Muscle of leg (tissue), 16 donors: ENCODE measurements at places on chromosomes 5 and 9.

- H3K4me3 ChIP-seq: no peak overlapping the region
- peaks cover 26% of the 10 kb centered on the region for H3K4me1 ChIP-seq
- no peaks in the 10 kb centered on the region for H3K27me3 ChIP-seq
Observed at GRCh38 chr9:107684224-107684623, 194.7 kb upstream of the KLF4 start.

DNA sequence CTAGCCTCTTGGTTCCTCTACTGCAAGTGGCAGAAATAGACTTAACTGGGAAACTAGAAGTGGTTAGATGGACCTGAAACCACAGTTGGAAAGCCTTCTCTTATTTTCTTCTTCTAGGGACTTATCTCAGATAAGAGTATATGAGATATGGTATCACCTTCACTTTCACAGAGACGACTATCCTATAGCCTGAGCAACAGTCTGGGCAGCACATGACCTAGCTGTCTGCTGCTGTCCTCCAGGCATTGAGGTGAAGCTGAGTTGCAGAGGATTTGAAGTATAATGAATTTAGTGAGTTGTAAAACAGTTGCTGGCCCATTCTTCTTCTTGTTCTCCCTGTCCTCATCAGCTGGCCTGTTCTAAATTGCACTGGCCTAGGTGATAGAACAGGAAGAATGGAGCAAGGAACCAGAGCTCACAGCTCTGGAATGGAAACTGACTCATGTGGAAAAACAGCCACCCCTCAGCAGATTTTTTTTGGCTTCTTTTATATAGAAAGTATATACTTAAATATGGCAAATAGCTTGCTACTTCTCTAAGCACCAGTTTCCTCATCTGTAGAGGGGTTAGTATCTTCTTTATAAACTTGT is 27.8 kb downstream of the RECK start:
- peaks cover 11% of the 10 kb centered on the region for H3K36me3 ChIP-seq
- H3K27me3 ChIP-seq: no peaks in the 10 kb centered on the region
- H3K4me1 ChIP-seq: no peaks in the 10 kb centered on the region

GRCh38 chr9:134943836-134944235 is 26.1 kb upstream of the FCN1 start:
- no peak for DNase-seq
- H3K27me3 ChIP-seq: peaks cover 24% of the 10 kb centered on the region
- no peaks in the 10 kb centered on the region for H3K36me3 ChIP-seq
- H3K4me1 ChIP-seq: peaks cover 26% of the 10 kb centered on the region
- no peak overlapping the region for H3K27ac ChIP-seq
- H3K4me3 ChIP-seq: no peak overlapping the region

DNA sequence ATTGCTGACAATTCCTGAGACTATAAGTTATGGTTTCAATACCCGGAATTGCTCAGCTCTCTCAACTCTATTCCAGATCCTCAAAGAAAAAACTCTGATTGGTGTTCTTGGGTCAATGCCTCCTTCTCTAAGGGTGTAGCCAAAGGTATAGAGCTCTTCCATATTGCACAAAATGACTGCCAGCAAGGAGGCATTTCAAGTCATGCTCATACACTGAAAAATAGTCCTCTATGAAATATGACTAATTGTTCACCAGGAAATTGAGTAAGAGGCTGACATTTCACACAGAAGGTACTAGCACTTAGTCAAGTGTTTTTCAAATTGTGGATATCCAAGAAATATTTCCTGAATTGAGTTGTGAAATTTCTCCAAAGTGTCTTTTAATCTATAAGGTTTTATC is 111.1 kb upstream of the KLF9 start:
- no peaks in the 10 kb centered on the region for H3K36me3 ChIP-seq
- peaks cover under 1% of the 10 kb centered on the region for H3K4me1 ChIP-seq
- H3K27me3 ChIP-seq: no peaks in the 10 kb centered on the region
- DNase-seq: no peak

- H3K27ac ChIP-seq: no peak overlapping the region
- H3K4me1 ChIP-seq: peaks cover 16% of the 10 kb centered on the region
- no peak for DNase-seq
Observed at GRCh38 chr9:86604741-86605140, 250.5 kb upstream of the TUT7 start.

- peaks cover 26% of the 10 kb centered on the region for H3K4me1 ChIP-seq
- H3K4me3 ChIP-seq: no peak overlapping the region
- no peaks in the 10 kb centered on the region for H3K36me3 ChIP-seq
- H3K27ac ChIP-seq: no peak overlapping the region
- H3K27me3 ChIP-seq: peaks cover 6% of the 10 kb centered on the region
- no peak for DNase-seq
Observed at GRCh38 chr9:87340391-87340790, 157.3 kb upstream of the DAPK1 start.

GRCh38 chr5:177025101-177025601 is 2.7 kb downstream of the ZNF346 start:
- no peak overlapping the region for H3K27ac ChIP-seq
- H3K4me1 ChIP-seq: peaks cover 14% of the 10 kb centered on the region
- no peak overlapping the region for H3K4me3 ChIP-seq
- no peak for DNase-seq
- peaks cover 10% of the 10 kb centered on the region for H3K36me3 ChIP-seq

- no peak overlapping the region for H3K27ac ChIP-seq
- DNase-seq: no peak
- no peaks in the 10 kb centered on the region for H3K36me3 ChIP-seq
- H3K27me3 ChIP-seq: no peaks in the 10 kb centered on the region
- no peaks in the 10 kb centered on the region for H3K4me1 ChIP-seq
Observed at GRCh38 chr9:35226651-35227050, 64.8 kb downstream of the UNC13B start.

DNA sequence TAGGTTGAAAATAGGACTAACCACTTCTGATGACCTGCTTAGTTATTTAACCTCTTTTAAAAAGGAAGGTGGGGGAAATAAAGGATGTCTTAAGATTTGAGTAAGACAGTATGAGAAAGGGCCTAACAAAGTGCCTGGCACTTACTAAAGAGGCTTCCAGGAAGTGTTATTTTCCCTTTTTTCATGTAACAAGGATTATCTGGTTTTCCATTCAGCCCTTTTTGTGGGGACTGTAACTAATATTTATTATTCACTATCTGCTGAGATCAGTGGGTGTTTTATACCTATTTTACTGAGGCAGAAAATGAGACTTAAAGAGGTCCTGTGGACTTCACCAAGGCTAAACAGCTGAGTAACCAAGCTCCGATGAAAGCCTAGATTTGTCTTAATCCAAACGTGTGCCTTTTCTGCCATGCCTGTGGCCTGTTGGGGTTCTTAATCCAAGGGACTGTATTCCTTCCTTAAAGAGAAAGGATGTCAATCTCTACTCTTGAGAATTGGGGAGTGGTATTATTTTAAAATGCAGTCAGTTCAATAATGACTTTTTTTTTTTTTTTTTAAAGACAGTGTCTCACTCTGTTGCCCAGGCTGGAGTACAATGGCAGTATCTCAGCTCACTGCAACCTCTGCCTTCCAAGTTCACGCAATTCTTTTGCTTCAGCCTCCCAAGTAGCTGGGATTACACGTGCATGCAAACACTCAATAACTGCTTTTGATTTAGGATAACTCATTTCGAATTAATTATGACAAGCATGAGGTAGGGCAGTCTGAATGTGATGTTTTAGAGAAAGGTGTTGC is 6.5 kb downstream of the JMY start:
- DNase-seq: no peak
- no peaks in the 10 kb centered on the region for H3K36me3 ChIP-seq
- H3K4me3 ChIP-seq: no peak overlapping the region
- no peaks in the 10 kb centered on the region for H3K27me3 ChIP-seq
- H3K4me1 ChIP-seq: peaks cover 10% of the 10 kb centered on the region

GRCh38 chr9:129036923-129037766 is 719 bp downstream of the MIGA2 start:
- H3K36me3 ChIP-seq: peaks cover 13% of the 10 kb centered on the region
- peaks cover 23% of the 10 kb centered on the region for H3K4me1 ChIP-seq
- H3K4me3 ChIP-seq: peak overlapping the region; percentile 99
- DNase-seq: no peak
- H3K27me3 ChIP-seq: no peaks in the 10 kb centered on the region

- DNase-seq: no peak
- H3K4me3 ChIP-seq: no peak overlapping the region
- H3K27me3 ChIP-seq: no peaks in the 10 kb centered on the region
- no peaks in the 10 kb centered on the region for H3K36me3 ChIP-seq
Observed at GRCh38 chr5:118561971-118562370, 426.4 kb downstream of the DTWD2 start.

GRCh38 chr5:158985492-158985891 is 114.2 kb downstream of the EBF1 start:
- no peaks in the 10 kb centered on the region for H3K36me3 ChIP-seq
- H3K27me3 ChIP-seq: no peaks in the 10 kb centered on the region
- no peak overlapping the region for H3K4me3 ChIP-seq
- H3K27ac ChIP-seq: no peak overlapping the region

- no peaks in the 10 kb centered on the region for H3K36me3 ChIP-seq
- peaks cover 3% of the 10 kb centered on the region for H3K4me1 ChIP-seq
- H3K27me3 ChIP-seq: peaks cover 3% of the 10 kb centered on the region
Observed at GRCh38 chr5:173835131-173835530, 53.0 kb upstream of the CPEB4 start.

- H3K4me1 ChIP-seq: no peaks in the 10 kb centered on the region
- H3K27ac ChIP-seq: no peak overlapping the region
Observed at GRCh38 chr9:104740621-104741020, 6.9 kb upstream of the NIPSNAP3A start.

DNA sequence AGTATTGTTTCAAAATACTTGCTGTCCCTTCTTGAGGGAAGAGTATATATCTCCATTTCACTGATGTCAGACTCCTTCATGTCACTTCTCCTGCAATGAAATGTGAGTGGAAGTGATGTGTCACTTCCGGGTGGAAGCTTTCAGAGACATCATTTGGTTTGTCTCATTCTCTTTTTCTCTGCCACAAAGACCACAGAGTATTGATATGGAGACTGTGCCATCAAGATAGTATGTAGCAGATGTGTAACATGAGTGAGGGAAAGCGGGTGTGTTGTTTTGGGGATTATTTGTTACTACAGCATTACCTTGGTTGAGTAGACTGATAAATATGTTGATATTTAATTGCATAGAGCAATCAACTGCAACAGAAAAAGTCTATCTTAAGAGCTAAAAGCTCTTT is 169.8 kb downstream of the FBXL7 start:
- no peak for DNase-seq
- H3K27ac ChIP-seq: no peak overlapping the region
- no peaks in the 10 kb centered on the region for H3K27me3 ChIP-seq
- no peaks in the 10 kb centered on the region for H3K4me1 ChIP-seq
- H3K4me3 ChIP-seq: no peak overlapping the region
- H3K36me3 ChIP-seq: no peaks in the 10 kb centered on the region

GRCh38 chr5:4953576-4953975 is 186.6 kb upstream of the ADAMTS16 start:
- no peaks in the 10 kb centered on the region for H3K36me3 ChIP-seq
- H3K27me3 ChIP-seq: no peaks in the 10 kb centered on the region
- no peak overlapping the region for H3K27ac ChIP-seq
- no peaks in the 10 kb centered on the region for H3K4me1 ChIP-seq

DNA sequence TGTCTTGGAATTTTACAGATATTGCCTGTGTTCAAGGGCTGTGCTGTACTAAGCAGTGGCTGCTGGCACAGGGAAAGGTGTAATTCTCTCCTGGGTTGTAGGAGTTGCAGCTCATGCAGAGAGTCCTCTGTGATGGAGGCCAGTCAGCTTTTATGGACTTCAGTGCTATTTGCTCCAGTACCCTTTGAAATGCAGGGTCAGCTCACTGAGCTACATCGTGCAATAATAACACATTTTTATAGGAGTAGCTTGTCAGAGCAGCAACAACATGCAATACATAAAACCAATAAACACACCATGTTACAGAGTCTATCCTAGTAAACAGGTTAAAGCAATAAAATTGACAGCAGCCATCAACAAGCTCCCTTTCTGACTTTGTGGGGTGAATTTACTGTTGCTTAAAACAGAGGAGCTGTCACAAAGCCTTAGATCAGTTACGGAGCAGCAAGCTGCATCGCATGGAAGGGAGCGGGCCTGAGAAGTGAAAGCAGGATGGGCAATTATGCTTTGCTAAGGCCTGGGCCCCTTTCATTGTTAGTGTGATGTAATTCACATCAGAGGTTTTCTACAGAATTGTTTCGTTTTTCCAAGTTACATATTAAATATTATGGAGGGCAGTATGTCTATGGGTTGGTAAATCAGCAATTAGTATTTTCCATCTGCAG is 16.8 kb downstream of the CD180 start:
- no peaks in the 10 kb centered on the region for H3K36me3 ChIP-seq
- DNase-seq: no peak
- peaks cover 10% of the 10 kb centered on the region for H3K4me1 ChIP-seq

DNA sequence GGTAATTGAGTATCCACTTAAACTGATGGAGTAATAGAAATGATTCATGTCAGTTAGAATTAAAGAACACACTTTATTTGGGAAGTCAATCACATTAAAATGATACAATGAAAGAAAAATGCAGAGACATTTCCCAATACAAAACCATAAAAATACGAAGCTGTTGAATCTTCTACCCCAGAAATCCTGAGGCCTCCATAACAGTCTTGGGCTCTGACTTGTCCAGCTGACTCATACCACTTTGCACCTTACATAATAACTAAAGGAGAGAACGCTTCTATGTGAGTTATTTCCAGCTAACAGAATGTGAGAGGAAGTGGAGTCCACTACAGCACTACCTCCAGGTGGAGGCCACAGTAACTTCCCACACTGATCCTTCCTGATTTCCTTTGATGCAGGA is 305.0 kb downstream of the MRPS30 start:
- H3K36me3 ChIP-seq: no peaks in the 10 kb centered on the region
- DNase-seq: no peak
- no peak overlapping the region for H3K4me3 ChIP-seq
- no peaks in the 10 kb centered on the region for H3K27me3 ChIP-seq
- no peak overlapping the region for H3K27ac ChIP-seq

GRCh38 chr5:95261437-95262175 is 23.3 kb downstream of the MCTP1 start:
- H3K27ac ChIP-seq: no peak overlapping the region
- no peaks in the 10 kb centered on the region for H3K27me3 ChIP-seq
- no peak overlapping the region for H3K4me3 ChIP-seq

GRCh38 chr5:15893866-15894265 is 285.7 kb downstream of the MARCHF11 start:
- DNase-seq: no peak
- no peaks in the 10 kb centered on the region for H3K36me3 ChIP-seq
- H3K27ac ChIP-seq: no peak overlapping the region
- H3K4me1 ChIP-seq: no peaks in the 10 kb centered on the region
- no peaks in the 10 kb centered on the region for H3K27me3 ChIP-seq
- H3K4me3 ChIP-seq: no peak overlapping the region

DNA sequence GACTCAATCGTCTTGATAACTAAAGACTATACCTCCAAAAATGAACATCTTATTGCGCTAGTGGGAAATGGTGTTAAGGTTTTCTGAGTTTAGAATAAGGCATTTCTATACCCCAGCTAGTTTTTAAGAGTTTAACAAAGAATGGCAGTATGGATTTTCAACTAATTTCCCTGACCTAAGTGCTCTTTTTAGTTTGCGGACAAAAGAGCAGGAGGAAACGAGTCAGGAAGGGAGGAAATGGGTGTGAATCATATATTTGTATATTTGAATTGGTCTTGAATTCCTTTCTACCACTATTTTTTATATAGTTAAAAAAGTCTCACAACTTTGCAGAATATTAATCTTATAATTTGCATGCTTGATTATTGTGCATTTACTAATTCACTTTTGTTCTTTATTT is 516.3 kb upstream of the ZNF608 start:
- no peaks in the 10 kb centered on the region for H3K36me3 ChIP-seq
- H3K27me3 ChIP-seq: no peaks in the 10 kb centered on the region
- H3K4me3 ChIP-seq: no peak overlapping the region
- DNase-seq: no peak
- no peak overlapping the region for H3K27ac ChIP-seq
- no peaks in the 10 kb centered on the region for H3K4me1 ChIP-seq

- H3K4me3 ChIP-seq: no peak overlapping the region
- H3K36me3 ChIP-seq: no peaks in the 10 kb centered on the region
- H3K27me3 ChIP-seq: peaks cover 79% of the 10 kb centered on the region
- H3K27ac ChIP-seq: no peak overlapping the region
- H3K4me1 ChIP-seq: peaks cover 39% of the 10 kb centered on the region
- no peak for DNase-seq
Observed at GRCh38 chr5:1007221-1007680, 1.4 kb upstream of the NKD2 start.
